ENCODE measurements at places on chromosomes 1 and 21.
A peak's percentile ranks its signal among the peaks of the same experiment; 100 is the strongest.

DNA sequence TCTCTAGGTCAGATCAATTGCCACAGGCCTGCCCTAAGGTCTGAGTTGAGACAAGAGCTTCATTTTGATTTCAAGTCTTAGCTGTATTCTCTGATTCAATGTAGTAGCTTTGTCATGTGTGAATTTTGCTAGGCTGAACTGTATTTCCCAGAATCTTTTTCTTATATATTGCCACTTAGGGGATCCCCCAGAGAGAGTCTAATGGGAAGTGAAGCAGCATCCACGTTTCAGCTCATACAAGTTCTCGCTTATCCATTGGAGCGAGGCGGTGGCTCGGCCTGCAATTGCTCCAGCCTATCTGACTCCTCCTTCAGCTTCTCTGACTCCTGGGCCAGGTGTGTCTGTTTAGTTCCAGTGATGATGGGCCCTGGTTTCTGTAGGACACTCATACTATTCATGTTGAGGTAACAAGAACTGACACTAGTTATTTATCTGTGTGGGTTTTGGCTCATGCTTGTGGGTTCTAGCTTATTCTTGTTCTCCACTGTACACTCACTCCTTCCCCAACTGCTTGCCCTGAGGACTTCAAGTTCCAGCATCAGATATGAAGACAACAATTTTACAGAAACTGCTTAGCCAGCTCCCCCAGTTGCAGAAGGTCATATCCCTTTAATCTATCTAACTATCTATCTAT lies 48.2 kb downstream of the TBX19 start:
- no peak for DNase-seq

DNA sequence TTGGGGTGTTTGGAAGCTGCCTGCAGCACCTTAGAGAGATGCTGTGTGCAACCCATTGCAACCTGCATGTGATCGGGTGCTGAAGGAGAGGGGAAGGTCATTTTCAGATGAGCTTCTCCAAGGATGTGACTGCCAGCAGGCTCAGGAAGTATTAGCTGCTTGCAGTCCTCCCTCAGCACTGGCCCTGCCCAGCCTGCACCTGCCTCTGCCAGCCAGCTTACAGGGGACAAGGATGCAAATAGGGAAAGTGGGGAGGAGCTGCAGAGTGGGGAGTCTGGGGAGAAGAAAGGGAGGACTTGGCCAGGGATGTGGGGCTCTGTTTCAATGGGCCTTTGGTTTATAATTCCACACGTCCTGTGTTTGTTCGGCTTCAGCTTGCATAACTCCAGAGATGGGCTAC lies 254.5 kb downstream of the RRAGC start:
- DNase-seq = no peak

DNA sequence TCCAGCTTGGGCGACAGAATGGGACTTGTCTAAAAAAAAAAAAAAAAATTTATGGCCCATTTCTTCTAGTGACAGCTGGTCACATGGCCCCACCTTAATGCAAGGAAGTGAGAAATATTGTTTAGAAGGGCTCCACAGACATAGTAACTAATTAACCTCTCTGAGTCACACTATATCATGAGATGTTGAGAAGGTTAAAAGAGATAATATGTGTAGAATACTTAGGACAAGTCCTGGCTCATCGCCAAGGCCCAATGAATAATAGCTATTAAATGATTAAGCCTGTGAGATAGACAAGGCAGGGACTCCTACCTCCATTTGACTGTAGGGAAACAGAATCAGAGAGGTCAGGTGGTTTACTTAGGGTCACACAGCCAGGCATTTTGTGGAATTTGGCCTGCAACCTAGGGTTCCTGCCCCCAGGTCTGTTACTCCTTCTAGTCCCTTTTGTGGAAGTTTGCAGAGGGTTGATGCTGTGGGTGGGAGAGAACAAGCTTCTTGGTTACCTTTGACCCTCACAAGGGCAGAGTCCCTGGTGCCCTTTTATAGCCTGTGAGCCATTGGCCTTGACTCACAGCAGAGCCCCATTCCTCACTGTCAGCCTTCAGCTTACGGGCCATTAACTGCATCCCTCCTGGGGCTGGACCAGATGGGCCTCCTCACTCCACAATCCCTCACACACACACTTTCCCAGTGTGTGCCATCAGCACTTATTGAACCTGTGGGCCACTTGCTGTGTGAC lies 48.5 kb downstream of the OPRD1 start:
- no peak for DNase-seq

DNA sequence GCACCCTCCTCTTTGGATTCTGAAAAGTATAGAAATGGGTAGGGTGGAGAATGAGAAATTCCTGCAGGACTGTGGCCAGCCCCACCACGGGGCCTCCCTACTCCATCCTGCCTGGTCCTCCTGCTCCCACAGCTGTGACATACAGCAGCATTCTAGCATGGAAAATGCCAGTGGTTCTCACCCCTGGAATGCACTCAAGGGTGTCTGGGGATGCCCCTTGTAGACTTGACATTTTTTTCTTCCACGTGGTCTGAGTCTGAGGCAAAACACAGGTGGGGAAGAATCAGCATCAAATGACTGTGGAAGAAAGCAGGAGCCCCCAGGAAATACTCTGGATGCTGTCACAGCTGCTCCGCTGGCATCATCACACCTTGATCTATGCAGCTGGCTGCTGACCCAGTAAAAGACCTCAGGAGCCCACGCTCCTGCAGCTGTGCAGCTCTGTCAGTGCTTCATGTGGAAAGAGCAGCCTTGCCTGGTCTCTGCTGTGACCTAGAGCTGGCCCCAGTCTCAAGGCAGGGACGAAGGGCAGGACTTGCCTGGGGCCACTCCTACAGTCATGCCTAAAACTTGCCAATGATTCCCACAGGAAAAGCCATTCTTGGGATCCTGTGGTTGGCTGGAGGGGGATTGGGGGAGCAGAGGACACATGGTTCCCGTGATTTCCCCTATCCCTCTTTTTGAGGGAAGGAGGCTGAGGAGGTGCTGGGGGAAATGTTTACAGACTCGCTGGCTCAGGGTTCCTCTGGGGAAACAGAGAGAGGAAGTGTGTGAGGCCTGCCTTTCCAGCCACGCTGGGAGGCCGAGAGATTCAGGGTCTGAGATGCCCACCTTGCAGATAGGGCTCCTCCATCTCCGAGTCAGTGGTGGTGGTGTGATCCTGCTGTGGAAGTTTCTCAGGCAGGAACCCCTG lies 10.8 kb upstream of the A3GALT2 start:
- DNase-seq = no peak

- no peak for DNase-seq
These were observed 5.5 kb upstream of the SNX27 start for GRCh38 chr1:151606384-151606783.

DNA sequence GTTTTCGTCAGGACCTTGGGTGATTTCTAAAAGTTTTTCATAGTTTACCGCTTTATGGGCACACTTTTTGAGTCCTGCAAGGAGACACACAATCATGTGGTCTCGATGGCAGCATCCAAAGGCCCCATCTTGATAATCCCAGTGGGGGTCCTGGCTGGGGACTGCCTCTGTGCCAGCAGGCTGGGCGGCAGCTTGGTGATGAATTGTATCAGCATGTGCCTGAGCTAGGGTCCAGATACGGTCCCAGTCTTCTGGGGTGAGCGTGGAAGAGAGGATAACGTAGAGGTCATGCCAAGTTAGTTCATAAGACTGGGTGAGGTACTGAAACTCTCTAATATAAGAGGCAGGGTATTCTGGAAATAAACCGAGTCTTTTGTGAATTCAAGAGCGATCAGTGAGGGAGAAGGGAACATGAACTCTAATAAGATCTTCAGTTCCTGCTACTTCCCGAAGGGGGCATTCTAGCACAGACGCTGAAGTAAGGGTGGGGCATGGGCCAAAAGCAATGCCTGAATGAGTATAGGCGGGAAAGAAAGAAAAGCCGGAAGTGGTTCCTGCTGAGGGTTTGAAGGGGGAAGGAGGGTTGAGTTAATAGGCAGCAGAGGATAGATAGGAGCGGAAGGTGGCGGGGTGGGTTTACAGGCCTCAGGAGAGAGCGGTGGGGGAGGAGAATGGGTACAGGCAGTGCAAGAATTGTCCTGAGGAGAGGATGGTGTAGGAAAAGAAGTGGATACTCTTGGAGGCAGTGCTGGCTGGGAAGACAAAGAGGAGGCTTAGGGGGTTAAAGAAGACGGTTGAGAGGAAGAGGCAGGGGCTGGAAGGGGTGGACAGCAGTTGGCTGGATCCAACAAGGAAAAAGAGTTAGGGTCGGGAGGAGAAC lies 1.6 kb downstream of the ERVH48-1 start:
- peak; percentile 33 for DNase-seq

All from stimulated activated CD8-positive, alpha-beta memory T cell treated with anti-CD3 and anti-CD28 coated beads, Interleukin-4, amount 100 ng/mL, for 1 hour (primary cell).